ENCODE measurements at places on chromosomes 1 and 21.

GRCh38 chr1:113835686-113836290 is 23.5 kb upstream of the RSBN1 start:
- DNase-seq = peak; percentile 36

DNA sequence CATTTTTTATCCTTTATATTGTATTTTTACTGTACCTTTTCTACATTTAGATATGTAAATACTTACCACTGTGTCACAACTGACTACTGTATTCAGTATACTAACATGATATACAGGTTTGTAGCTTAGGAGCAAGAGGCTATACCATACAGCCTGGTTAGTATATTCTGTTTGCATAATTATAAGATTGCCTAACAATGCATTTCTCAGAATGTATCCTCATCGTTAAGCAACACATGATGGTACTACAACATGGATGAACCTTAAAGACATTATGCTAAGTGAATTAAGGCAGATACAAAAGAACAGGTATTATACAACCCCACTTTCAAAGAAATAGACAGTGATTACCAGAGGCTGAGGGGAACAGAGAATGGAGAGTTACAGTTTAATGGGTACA is 62.7 kb downstream of the RUSC1 start:
- DNase-seq = no peak

DNA sequence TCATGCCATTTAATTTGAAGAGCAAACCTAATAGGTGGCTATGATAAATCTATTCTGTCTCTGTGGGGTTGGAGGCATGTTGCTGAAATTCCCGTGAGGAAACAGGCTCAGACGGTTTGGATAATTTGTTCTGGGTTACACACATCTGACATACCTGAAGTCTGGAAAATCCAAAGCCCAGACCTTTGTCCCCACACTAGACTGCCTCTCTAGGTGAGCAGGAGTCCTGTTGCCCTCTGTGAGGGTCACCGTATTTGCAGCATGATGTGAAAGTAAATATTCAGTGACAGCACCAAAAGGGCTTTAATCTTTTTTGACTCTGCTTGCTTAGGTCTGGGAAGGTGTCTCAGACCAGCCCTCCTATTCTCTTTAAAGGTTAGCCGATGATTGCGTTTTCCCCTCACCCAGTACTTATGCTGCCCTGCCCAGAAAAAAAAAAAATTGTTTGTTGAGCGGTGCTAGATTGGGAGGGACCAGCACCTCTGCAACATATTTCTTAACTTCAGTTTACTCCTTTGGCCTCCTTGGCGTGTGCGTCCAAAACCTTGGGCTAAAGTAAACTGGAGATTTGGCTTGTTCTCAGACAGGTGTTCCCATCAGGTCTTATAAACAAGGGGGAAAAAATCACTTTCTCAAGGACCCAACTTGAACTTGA is 67.0 kb downstream of the CACHD1 start:
- no peak for DNase-seq

DNA sequence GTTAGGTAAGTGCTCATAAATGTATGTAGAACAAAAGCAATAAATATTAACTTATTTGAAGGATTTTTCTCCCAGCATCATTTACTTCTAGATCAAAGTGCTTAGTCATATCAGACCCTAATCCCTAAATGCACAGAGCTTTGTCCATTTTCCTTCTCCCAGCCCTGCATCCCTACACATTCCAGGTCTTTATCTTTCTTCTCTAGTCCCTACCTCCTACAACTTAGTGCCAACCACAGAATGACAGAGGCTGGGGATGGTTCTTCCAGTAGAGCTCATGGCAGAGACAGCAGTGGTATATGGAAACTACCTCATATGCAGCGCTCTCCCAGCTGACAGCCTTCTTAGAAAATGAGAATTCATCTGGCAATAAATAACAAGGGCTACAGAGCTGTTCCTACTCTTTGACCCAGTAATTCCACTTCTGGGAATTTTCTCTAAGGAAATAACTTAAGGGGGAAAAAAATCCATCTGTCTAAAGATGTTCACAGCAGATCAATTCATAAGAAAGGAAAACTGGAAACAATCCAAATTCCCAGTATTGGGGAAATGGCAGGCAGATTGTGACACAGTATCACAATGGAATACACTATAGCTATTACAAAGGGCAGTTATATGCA is 62.9 kb upstream of the ROR1 start:
- no peak for DNase-seq

GRCh38 chr1:31531177-31531999 is 44.9 kb upstream of the TINAGL1 start:
- DNase-seq = no peak

DNA sequence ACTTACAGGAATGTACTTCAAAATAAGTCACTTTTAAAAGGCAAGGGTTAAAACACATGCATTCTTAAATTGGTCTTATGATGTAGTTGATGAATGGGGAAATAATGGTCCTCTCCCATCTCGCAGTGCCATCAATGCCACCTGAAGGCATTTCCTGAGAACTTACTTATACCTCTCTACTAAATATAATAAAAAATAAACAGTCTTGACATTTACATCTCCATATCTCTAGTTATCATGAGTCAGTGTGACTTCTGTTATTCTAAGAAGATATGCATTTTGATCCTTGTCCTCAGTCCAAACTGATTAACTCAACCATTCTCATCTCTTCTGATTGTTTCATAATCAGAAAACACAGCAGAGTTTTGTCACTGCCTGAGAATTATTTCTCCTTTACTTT is 253.9 kb downstream of the USH2A start:
- DNase-seq = no peak

DNA sequence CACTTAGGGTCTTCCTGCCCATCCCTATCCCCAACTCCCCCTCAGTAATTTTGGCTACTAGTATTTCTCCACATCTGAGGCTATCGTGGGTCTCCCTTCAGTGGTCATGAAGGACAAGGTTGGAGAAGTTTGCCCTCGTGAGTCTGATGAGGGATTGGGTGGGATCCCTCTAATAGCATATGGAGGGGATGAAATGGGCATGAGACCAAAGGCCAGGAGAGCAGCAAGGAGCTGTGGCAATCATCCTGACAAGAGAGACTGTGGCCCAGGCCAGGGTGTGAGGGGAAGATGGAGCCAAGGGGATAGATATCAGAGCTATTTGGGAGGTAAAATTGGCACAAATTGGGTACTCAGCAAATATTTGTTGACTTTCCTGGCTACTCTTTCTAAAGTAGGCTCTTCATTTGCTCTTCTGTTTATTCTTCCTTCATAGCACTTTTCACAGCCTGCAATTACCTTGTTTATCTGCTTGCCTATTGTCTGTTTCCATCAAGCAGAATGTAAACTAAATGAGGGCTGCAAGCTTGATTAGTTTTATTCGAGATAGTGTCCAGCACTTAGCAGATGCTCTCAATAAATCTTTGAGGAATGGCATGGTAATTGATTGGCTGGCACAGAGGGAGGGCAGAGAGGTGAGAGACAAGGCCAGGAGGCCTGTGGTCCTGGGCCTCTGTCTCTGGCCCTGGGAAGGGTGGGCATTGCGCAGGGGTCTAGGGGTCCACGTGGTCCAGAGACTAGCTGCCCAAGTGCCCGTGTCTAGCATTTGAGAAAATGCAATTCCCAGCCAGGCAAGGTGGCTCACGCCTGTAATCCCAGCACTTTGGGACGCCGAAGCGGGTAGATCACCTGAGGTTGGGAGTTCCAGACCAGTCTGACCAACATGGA is 1.5 kb upstream of the PLK3 start:
- DNase-seq = no peak

GRCh38 chr21:44694776-44695175 is 2.2 kb upstream of the KRTAP10-12 start:
- no peak for DNase-seq

GRCh38 chr1:226671277-226671676 is 67.8 kb downstream of the ITPKB start:
- no peak for DNase-seq

- DNase-seq = no peak
Measured at GRCh38 chr1:207603777-207604176, 41.2 kb upstream of the CR1L start.

- DNase-seq = no peak
Measured at GRCh38 chr1:175317309-175317708, 124.7 kb upstream of the KIAA0040 start.

GRCh38 chr1:43934101-43934985 is 742 bp downstream of the ARTN start:
- DNase-seq = peak; percentile 25

GRCh38 chr1:167199656-167200055 is 21.0 kb upstream of the POU2F1 start:
- DNase-seq = no peak

GRCh38 chr1:162951553-162952315 is 90.8 kb upstream of the CCDC190 start:
- DNase-seq = no peak

DNA sequence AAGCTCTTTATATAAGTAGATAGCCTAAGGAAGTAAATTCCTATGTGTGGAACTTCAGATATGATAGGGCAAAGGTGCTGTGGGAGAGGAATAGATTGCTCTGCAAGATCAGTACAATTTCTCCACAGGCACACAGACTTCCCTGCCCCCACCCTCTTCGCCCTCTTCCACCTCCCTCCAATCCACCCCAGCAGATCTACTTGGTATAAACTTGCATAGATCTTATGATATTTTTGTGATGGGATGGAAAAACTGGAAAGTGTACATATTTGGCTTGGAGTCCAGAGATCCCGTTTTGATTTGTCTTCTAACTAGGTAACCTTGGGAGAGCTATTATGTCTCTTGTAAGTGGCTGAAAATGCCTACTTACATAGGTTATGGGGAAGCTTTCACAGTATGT is 586.3 kb upstream of the USP24 start:
- DNase-seq = no peak

GRCh38 chr1:58905628-58906221 is 121.9 kb upstream of the JUN start:
- DNase-seq = no peak

GRCh38 chr1:2180297-2181245 is 14.0 kb downstream of the FAAP20 start:
- no peak for DNase-seq

- DNase-seq = no peak
Measured at GRCh38 chr1:63864224-63864641, 90.4 kb downstream of the ROR1 start.

GRCh38 chr1:187689129-187689528 is 860.4 kb downstream of the PLA2G4A start:
- no peak for DNase-seq

GRCh38 chr1:45894921-45895320 is 91.5 kb downstream of the MAST2 start:
- no peak for DNase-seq

- DNase-seq = peak; percentile 2
Measured at GRCh38 chr1:207495801-207496792, at the start of gene CR1. TSS of gene CR1 (plus strand) at chr1:207496157. CDS start at chr1:207496268, 111 bp downstream.

- DNase-seq = no peak
Measured at GRCh38 chr1:234609691-234610042, 311 bp downstream of the IRF2BP2 start.

DNA sequence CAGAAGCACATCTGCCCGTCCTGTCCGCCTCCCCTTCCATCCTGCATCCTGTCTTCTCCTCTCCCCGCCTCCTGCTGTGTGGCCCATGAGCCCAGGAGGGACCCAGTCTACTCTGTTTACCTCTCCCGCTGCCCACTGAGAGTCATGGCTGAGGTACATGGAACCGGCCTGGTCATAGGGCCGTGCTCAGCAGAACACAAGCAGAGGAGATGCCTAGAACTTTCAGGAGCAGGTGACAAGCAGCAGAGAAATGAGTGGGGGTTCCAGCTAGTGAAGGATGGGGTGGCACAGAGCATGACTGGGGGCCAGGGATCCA is 70.8 kb downstream of the ATP5PO start:
- DNase-seq = no peak

DNA sequence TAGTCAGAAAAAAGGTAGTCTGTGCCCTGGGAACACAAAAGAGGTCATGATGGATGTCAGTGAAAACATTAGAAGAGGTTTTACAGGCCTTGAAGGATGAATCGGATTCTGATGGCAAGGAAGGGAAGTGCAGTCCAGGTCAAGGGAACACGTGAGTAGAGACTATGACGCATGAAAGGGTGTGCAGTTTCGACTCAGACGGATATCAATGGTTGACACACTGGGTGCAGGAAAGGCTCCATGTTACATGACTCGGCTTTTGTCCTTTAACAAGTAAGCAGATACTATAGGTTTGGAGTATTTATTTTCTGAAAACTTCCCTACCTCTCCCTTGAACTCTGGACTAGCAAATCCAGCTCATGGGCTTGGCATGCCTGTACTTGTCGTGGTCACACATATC is 55.3 kb downstream of the SEC16B start:
- DNase-seq = no peak

DNA sequence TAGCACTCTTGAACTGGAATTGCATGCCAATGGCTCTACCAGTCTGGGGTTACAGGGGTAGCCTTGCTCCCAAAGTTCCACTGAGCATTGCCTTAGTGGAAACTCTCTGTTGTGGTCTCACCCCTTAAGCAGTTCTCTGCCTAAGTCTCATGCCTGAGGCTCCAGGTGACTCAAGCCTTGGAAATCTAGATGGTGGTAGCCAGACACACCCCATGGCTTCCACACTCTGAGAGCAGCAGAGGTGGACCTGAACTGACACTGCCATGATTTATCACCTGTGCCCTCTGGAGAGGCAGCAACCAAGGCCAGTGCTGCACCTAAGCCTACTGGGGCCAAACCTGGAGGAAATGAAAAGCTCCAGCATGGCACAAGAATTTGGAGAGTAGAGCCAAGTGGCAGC is 285.7 kb upstream of the PKN2 start:
- DNase-seq = no peak

DNA sequence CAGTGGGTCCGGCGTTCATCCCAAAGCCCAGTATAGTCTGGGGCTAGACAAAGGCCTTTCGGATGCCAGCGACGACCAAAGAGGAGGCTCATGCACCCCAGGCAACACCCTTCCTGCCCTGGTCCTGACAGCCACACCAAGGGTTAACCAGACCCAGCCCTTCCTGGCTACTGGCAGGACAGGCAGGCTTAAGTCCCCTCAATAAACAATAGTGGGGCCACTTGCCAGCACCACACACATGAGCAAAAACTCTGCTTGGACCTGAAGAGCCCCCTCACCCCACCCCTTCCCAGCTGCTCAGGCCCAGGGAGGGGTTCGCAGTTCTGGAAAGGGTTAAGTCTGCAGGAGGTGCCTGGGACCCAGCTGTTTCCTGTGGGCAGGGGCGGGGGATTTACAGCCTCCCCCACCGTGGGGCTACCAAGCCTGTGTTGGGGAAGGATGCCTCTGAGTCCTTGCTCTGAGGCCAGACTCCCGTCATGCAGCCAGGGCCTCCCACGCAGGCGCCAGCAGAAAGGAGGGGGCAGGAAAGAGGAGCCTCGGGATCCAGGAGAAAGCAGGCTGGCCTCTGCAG is 18.2 kb downstream of the PHLDA3 start:
- no peak for DNase-seq

DNA sequence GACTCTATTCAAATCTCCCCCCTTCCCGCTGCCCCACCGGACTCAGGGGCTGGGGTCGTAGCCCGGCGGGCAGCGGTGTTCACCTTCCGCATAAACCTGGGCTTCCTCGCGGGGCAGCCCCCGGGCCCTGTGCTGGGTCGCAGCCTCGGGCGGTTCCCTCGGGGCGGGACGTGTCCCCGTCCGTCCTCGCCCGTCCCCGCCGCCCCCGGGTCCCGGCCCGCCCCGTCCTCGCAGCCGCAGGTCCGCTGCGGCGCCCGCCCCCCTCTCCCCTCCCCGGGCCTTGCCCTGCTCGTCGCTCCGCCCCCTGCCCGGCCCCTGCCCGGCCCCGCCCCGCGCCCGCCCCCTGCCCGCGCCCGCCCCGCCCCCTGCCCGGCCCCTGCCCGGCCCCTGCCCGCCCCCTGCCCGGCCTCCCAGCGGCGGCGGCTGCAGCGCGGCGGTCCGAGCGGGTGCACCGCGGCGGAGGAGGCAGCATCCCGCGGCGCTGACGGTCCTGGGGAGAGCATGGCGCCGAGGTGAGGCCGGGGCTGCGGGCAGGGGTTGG is at the start of gene COL18A1:
Gene COL18A1, plus strand, starts transcription at position 436 of the 541 bp plus-strand sequence. Its CDS starts 66 bp downstream, at position 502.
- DNase-seq = peak; percentile 3

- DNase-seq = no peak
Measured at GRCh38 chr1:40919475-40920011, 57.4 kb upstream of the CITED4 start.

Measured in activated CD4-positive, alpha-beta T cell treated with anti-CD3 and anti-CD28 coated beads, Interleukin-2, amount 50 U/mL, for 24 hours (primary cell).